ENCODE measurements at places on chromosomes 2 and 18.

DNA sequence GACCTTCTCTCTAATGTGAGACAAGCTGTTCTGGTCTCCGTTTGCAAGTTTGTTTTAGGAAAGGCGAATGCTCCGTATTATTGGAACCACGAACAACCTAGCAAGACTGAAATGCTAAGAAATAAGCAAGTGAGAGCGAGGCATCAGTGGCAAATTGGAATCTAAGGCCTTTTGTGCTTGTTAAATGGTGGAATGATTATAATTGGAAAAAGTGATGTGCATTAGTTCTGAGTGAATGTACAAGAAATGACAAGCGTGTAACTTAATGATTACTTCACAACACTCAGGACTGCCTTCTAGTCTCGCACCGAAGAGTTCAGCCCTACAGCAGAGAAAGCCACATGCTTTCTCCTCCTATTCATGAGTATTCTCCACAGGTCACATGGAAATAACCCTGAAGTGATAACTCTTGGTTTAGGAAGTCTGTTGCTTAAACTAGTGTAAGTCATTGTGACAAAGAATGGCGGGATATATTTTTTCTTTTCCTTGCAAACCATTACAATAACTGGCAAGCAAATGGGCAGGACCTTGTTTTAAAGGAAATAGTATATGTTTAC lies 392.2 kb upstream of the FIGN start:
- no peak for DNase-seq

DNA sequence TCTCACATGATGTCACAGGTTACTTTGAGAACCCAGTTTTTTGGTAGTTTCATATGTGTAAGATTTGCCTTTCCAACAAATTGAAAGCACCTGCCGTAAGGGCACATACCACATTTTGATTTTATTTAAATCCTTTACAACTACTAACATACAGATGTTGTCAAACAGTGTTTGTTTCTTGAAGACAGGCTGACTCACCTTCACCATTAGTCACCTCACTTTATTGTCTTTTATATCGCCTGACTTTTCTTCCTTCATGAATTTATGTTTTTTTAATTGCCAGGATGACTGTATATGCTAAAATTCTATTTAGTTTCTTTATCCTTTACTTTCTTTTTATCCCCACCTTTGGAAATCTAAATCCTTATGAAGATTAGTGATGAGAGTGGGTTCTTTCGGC lies 886.7 kb downstream of the SUCLG1 start:
- DNase-seq = no peak

- DNase-seq = no peak
Observed at GRCh38 chr18:37460604-37461003, 105.0 kb downstream of the CELF4 start.

- no peak for DNase-seq
Observed at GRCh38 chr18:2589345-2590068, 18.1 kb downstream of the NDC80 start.

GRCh38 chr2:40224318-40224717 lies 227.6 kb downstream of the SLC8A1 start:
- no peak for DNase-seq

GRCh38 chr18:24630346-24630880 lies 170.0 kb downstream of the HRH4 start:
- no peak for DNase-seq

- DNase-seq = no peak
Observed at GRCh38 chr2:71502941-71503738, 49.8 kb downstream of the DYSF start.

GRCh38 chr2:65675350-65675749 lies 243.0 kb upstream of the SPRED2 start:
- no peak for DNase-seq

DNA sequence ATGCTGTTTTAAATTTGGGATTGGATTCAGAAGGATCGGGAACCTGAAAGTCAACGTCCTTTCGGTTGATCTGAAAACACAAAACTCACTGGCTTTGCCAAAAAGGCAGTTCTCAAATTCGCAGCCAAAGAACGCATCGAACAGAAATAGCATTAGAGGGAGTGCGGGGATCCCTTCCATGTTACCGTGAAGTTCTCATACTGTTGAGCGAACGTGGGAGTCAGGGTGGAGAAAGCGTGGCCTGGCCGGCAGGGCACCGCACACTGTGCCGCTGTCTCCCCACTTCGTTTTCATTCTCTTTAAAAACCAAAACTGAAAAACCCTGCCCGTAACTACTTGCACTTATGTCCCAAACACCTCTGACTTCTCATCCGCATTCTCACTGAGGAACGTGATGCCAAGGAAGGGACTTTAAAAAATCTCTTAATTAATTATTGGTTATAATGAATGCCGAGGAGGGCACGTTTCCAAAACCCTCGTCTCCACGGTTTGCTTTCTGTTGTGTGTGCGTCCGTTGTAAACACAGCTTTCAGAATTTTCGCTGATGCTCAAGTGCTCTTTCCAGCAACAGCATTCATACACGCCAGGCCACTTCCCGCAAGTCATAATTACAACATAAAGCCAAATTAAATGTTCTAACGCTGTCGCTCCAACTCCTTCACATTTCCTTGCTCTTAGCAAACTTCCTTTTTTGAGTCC lies 60.9 kb upstream of the TWIST2 start:
- DNase-seq = no peak

DNA sequence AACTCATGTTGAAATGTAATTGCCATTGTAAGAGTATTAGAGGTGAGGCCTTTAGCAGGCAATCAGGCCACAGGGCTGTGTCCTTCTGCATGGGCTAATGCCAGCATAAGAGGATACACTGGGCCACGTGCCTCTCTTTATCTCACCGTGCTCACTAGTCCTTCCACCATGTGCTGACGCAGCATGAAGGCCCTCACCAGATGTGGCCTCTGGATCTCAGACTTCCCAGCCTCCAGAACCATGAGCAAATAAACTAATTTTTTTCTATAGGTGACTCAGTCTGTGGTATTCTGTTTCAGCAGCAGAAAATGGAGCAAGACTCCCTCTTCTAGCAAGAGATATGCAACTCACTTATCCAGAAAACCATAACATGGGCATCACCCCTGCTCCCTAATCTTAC lies 149.7 kb upstream of the ZNF236 start:
- no peak for DNase-seq

DNA sequence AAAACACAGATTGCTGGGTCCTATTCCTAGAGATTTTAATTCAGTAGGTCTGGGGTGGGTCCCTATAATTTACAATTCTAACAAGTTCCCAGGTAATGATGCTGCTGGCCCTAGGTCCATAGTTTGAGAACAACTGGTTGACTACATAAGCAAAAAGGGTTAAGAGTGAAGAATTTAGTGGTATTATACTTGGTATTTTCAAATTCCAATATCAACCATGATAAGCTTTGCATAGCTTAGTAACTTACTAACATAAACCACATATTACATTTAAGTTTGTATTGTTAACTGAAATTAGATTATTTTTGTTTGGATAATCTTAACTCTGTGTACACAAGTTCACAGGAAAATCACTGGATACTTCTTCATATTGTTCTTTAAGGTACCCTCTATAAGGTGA lies 862.9 kb upstream of the ACVR2A start:
- DNase-seq = no peak

GRCh38 chr2:134852518-134852917 lies 14.1 kb downstream of the ACMSD start:
- no peak for DNase-seq

- no peak for DNase-seq
Observed at GRCh38 chr2:58448065-58448507, 207.0 kb upstream of the FANCL start.

GRCh38 chr18:69490813-69491212 lies 90.1 kb downstream of the DOK6 start:
- DNase-seq = no peak

GRCh38 chr18:22466608-22467395 lies 49.1 kb upstream of the CTAGE1 start:
- no peak for DNase-seq

DNA sequence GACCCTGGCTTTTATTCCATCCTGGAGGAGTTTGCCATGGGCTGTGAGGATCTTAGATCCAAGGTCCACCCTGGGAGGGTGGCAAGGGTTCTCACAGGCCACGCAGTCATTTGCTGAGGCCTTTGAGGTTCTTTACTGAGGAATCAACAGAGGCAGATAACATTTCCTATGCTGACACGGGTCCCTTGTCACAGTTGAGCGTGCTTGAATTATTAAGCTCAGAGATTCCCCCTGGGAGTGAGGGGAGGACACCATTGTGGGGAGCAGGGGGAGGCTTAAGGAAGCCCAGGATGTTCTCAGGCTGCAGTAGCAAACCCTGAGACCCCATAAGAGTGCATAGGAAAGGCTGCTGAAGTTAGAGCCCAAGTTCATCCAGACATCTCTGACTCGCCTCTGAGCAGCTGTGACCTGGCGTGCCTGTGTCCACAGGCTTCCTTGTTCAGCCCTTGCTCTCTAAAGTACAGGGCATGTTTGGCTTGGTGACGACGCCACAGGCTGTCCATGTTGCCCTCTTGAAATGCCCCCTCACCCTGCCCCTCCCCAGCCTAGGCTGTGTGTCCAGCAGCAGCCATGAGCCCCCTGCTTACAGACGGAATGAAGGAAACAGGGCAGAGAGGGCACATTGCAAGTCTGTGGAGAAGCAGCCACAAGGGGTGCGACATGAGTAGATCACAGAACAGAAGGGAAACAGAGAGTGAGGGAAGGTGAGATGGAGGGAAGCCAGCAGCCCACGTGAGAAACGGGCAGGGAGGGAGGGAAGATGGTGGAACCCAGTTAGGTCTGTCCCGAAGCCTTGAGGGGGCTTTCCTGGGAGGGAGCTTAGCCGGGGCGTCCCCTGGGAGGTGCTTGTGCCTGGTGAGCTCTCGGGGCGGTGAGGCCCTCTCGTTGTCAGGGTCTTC lies 34.0 kb downstream of the NAPG start:
- DNase-seq = no peak

- no peak for DNase-seq
Observed at GRCh38 chr2:36707050-36707449, 10.5 kb downstream of the VIT start.

DNA sequence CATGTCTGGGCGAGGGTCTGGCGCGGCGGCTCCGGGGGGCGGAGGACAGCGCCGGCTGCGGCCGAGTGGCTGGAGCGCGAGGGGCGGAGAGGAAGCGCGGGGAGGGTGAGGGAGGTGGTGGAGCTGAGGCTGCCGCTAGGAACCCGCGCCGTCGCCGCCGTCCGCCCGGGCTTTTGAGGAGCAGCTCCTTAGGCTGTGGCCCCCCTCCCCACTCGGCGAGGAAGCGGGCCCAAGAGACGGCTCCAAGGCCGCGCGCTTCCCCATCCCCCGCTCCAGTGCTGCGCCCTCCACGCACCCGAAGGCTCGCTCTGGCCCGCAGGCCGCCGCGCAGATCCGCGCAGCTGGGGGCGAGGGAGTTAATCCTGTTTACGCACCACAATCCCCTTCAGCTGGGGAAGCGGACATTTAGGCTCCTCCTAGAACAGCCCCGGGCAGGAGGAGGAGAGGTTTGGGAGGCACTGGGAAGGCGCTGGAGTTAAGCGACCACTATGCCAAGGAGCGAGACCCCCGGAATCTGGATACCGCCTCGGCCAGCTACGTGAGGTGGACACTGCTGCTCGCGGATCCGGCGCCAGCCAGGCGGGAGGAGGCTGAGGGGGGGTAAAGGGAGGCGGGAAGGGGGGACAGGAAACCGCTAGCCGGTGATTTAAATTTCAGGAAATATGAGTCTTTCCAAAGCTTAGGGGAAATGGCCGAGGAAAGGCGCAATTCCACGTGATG lies at the start of gene CNRIP1:
Gene CNRIP1, minus strand, starts transcription at position 552 of the 720 bp plus-strand sequence. Its CDS starts 549 bp downstream, at position 3.
- DNase-seq = no peak

DNA sequence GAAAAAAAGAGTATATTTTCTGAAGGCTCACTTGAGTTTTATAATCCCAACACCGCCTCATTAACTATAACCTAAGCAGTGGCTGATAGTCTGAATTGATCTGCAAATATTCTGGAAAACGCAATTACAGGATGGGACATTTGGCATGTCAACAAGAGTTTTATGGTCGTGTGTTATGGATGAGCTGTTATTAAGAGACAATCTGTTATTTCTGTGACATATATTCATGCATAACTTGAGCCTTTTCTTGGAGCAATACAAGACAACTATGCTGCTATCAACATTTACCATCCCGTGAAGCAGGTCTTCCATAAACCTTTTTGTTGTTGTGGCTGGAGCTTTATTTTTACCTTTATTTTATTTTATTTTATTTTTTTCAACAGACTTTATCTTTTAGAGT lies 164.4 kb downstream of the SCG2 start:
- no peak for DNase-seq

- DNase-seq = no peak
Observed at GRCh38 chr2:38129481-38129880, 53.5 kb upstream of the CYP1B1 start.

DNA sequence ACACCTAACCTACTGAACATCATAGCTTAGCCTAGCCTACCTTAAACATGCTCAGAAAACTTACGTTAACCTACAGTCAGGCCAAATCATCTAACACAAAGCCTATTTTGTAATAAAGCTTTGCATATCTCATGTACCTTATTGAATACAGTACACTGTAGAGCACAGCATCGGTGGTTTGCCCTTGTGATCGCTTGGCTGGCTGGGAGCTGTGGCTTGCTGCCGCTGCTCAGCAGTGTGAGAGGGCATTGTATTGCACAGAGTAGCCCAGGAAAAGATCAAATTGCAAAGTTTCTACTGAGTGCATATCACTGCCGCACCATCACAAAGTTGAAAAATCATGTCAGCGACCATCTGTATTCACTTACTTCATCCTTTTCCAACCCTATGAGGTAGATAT lies 62.3 kb upstream of the NCK2 start:
- no peak for DNase-seq

DNA sequence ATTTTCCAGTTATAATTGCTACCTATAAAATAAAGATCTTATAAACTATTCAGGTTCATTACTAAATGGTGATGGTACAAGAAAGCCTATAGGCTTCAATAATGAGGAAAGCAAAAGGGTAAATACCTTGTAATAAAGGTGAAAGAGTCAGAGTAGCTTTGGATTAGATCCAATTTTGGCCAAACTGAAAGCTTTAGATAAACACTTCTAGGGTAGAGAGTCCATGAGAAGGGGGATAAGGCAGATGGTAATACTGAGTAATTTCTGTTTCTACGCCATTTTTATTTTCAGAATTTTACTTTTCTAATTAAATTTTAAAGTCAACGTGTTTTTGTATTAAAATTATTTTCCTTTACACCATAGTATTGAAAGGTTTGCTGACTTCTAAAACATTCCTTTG lies 9.4 kb downstream of the CASP8 start:
- DNase-seq = no peak

GRCh38 chr2:144924827-144925226 lies 404.9 kb upstream of the ZEB2 start:
- no peak for DNase-seq
